ENCODE measurements at places on chromosomes 6 and 20.

DNA sequence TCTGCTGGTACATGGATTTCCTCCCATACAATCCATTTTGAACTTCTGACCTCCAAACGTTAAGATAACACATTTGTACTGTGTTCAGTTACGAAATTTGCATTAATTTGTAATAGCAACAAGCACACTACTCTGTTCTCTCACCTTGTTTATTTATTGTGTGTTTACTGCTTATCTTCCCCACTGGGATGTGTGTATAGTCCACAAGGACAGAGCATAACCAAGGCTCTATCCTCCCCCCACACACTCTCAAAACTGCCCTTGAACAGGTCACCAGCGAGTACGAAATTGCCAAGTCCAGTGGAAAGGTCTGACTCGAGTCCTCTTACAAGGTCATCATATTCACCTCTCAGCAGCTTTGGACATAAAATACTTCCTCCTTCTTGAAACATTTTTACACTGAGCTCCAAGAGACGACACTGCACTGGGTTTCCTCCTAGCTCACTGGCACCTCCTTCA is 18.6 kb downstream of the ADTRP start:
- DNase-seq = no peak

DNA sequence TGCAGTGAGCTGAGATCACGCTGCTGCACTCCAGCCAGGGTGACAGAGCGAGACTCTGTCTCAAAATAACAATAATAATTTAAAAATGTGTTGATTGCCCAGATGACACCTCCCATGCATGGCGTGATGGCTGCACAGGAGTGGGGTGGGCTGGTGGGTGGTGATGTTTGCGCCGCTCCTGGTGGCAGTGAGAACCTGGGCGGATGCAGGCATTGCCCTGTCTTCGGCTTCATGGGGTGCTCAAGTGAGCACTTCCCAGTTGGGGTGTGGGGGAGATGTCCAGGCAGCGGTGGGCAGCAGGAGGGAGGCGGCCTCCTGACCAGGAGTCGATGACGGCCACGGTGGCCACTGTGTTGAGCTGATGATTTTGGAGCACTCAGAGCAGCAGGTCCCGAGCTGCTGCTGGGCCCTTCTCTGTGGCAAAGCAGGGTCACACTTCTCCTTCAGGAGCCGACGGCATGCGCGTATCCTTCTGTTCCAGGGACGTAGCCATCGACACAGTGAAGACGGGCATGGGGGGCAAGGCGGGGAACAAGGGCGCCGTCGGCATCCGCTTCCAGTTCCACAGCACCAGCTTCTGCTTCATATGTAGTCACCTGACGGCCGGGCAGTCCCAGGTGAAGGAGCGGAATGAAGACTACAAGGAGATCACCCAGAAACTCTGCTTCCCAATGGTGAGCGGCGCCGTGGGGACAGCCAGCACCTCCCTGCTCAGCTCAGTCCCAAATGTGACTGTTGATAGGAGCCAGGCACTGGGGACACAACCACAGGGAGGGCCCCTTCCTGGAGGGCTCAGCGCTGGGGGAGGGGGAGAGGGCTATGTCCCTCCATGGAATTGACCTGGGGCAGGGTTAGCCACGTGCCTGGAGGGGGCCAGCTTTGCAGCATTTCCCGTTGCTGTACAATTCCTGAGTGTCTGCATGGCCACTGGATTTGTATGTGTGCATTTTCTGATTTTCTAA is 89.7 kb downstream of the SYNJ2 start:
- DNase-seq = no peak

- DNase-seq = peak; percentile 48
Observed at GRCh38 chr6:111993342-111993741, 60.6 kb upstream of the CCN6 start.

GRCh38 chr6:105786890-105787655 is 299.1 kb upstream of the PRDM1 start:
- no peak for DNase-seq

- no peak for DNase-seq
Observed at GRCh38 chr6:151004383-151005024, 139.0 kb downstream of the MTHFD1L start.

DNA sequence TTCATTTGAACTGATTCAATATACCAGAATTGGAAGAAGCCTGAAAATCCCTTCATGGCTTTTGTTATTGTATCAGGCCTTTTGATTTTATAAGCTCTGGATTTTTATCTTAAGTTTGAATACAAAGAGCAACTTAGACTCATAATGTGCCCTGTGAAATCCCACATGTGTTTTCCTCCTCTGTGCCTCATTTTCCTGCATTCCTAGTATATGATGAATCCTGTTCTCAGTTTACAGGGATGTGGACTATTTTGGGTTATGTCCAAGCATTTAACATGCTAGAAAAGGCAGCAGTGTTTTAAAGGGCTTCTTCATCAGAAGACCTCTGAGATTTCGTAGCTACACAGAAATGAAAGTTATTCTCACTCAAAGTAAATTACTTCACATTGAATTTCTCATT is 455.0 kb downstream of the RFPL4B start:
- no peak for DNase-seq

GRCh38 chr20:42134265-42135098 is 516.3 kb upstream of the CHD6 start:
- no peak for DNase-seq

- no peak for DNase-seq
Observed at GRCh38 chr20:38193586-38194105, 28.6 kb upstream of the TGM2 start.

DNA sequence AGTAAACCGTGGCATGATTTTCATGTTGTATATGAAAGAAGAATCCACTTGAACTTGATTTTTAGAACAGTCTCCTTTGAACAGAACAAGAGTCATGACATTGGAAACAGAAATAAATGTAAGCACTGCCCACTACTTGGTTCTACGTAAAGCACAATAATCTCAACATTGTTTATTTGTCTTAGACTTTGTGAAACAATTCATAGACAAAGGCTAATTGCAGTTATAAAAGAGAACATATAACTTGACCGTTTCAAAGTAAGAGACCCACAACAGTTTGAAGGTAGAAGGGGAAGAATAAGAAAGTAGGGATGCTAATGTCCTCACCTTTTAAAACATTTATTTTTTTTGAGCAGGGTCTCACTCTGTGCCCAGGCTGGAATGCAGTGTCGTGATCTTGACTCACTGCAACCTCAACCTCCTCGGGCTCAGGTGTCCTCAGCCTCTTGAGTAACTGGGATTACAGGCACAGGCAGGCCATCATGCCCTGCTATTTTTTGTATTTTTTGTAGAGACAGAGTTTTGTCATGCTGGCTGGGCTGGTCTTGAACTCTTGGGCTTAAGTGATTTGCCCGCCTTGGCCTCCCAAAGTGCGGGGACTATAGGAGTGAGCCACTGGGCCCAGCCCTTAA is 71.1 kb downstream of the POPDC3 start:
- no peak for DNase-seq

GRCh38 chr20:24657878-24658620 is 188.6 kb downstream of the SYNDIG1 start:
- no peak for DNase-seq

DNA sequence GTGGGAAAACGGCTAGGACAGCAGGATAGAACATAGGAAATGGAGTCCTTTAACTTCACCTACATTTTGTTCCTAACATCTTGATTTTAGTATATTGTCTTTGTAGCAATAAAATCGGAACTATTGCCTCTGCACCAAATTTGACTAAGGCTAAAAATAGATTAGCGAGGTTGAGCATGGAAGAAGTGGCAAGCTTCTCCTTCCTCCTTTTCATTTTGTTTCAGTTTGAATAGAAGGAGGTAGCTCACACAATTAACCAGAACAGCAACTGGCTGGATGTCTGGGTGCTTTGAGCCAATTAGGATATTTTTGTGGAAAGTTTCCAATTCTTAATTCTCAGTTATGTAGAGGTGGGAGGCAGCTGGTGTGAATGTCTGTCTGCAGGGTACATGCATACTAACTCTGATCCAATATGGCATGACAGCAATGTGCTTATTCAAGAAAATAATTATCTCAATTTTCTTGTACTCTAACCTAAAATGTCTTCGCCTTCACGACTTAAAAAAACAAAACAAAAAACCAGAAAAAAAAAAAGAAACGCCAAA is 3.1 kb upstream of the HECA start:
- no peak for DNase-seq

- no peak for DNase-seq
Observed at GRCh38 chr6:6105472-6106036, 98.8 kb upstream of the NRN1 start.
